ENCODE measurements at places on chromosomes 6 and 20. TPM values are rescaled to one million over a fixed set of nuclear protein-coding genes. Genes with fewer than 3 reads are reported as not detected.

- peaks cover 6% of the 10 kb centered on the region for H3K4me1 ChIP-seq
- no peak for DNase-seq
- no peak overlapping the region for H3K27ac ChIP-seq
- no peak overlapping the region for H3K4me3 ChIP-seq
Measured at GRCh38 chr6:113184736-113185135, 672.4 kb upstream of the MARCKS start.

DNA sequence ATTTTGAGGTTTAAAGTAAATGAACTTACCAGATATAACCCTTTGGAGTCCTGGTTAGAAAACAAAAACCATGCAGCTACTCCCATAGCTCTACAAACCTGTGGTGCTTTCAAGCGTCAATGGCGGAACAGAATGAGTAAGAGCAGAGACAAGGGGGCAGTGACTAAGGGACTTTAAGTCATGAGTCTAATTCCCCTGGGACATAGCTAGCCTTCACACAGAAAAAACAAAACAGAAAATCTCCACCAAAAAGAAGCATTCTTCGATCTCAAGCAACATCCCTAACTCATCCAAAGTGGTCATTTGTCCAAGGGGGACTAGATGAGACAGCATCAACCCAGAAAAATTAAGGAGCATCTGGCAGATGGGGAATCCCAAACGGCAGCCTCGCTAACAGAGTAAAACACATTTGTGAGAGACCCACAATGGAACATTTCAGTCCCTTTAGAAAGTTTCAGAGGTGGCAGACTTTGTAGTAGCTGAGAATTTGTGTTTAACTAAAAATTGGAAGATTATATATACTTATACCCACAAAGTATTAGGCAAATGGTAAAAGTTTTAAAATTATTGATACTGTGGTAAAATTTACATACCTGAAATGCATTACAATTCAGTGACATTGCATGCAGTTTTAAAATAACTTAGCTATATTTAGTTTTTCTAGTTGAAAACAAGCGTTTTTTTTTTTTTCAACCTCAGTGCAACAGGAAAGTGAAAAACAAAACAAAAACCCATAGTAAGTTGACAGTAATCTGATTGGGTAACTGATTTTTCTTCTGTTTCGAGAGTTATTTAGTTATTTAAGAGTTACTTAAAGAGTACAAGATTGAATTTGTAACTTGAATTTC, 67.5 kb downstream of the KCNQ5 start:
- DNase-seq: no peak
- H3K27ac ChIP-seq: no peak overlapping the region
- no peaks in the 10 kb centered on the region for H3K27me3 ChIP-seq
- H3K36me3 ChIP-seq: no peaks in the 10 kb centered on the region

- no peaks in the 10 kb centered on the region for H3K36me3 ChIP-seq
- H3K27me3 ChIP-seq: no peaks in the 10 kb centered on the region
- H3K27ac ChIP-seq: peak overlapping the region; percentile 57
- peak overlapping the region; percentile 11 for H3K4me3 ChIP-seq
- peaks cover 20% of the 10 kb centered on the region for H3K4me1 ChIP-seq
- no peak for DNase-seq
Measured at GRCh38 chr6:135938576-135939207, 87.2 kb downstream of the PDE7B start.

Gene PRDM1
- 2.1 TPM for total RNA-seq

Measured in esophagus muscularis mucosa (tissue), 4 donors.